ENCODE measurements at places on chromosomes 6 and 20. TPM values are rescaled to one million over a fixed set of nuclear protein-coding genes. Genes with fewer than 3 reads are reported as not detected.

DNA sequence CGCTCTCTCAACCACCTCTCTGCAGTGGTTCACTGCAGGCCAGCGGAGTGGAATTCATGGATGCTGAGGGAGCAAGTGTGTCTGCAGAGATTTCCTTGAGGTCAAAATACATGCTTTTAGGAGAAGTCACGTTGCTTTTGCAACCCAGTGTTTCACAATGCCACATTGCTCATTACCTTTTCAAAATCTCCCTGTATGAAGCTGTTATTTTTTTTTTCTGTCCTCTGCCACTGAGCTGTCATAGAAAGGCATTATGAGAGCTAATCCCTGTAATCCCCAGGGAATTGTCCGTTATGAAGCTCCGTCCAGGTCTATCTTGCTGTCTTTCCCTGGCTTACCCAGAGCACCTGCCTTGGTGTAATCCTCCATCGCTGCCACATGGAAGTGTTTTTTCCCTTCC, 60.5 kb upstream of the SLC22A23 start:
- DNase-seq: no peak

- DNase-seq: no peak
Measured at GRCh38 chr6:152184573-152184916, 377.1 kb downstream of the ESR1 start.

DNA sequence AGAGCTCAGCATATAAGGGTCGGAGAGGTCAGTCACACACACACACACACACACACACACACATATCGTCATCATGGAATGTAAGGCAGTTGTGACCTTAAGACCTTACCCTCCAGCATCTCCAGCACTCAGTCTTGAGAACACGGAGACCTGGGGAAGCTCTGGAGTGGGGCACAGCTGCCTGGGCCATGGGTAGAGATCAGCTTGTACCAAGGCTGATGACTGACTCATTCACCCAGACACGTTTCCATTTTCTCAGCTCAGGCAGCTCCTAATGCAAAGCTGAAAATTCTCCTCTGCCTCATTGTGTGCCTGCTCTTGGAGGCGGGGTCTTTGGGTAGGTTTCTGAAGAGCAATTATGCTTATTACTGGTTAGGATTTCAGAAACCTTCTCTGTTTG, 38.3 kb upstream of the PDYN start:
- no peak for DNase-seq

Gene BPIFA1
- not detected for total RNA-seq

Gene SLPI
- total RNA-seq: 44.3 TPM

Gene CEP85L
- 13.3 TPM for total RNA-seq

- DNase-seq: no peak
Measured at GRCh38 chr20:26324177-26324576, 627.5 kb upstream of the ZNF337 start.

Gene ITPA
- 35.1 TPM for total RNA-seq

GRCh38 chr6:105995391-105995865, 90.7 kb upstream of the PRDM1 start:
- no peak for DNase-seq

Gene CSTF1
- total RNA-seq: 4.6 TPM

DNA sequence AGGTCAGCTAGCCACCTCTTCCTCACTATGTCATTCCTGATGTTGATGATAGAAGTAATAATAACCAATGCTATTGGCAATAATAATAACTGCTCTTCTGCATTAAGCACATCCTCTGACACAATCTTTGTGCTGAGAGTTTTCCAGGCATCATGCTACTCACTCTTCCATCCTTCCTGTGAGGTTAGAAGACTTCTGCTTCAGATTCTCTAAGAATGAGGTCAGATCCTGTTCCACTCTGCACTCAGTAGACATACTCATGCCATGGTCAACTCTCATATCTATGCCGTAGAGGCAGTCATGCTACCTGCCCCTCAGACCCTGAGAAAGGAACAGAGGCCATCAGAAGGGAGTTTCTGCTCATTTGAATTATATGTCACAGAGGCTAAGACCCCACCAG, 98.1 kb upstream of the TOP1 start:
- no peak for DNase-seq

DNA sequence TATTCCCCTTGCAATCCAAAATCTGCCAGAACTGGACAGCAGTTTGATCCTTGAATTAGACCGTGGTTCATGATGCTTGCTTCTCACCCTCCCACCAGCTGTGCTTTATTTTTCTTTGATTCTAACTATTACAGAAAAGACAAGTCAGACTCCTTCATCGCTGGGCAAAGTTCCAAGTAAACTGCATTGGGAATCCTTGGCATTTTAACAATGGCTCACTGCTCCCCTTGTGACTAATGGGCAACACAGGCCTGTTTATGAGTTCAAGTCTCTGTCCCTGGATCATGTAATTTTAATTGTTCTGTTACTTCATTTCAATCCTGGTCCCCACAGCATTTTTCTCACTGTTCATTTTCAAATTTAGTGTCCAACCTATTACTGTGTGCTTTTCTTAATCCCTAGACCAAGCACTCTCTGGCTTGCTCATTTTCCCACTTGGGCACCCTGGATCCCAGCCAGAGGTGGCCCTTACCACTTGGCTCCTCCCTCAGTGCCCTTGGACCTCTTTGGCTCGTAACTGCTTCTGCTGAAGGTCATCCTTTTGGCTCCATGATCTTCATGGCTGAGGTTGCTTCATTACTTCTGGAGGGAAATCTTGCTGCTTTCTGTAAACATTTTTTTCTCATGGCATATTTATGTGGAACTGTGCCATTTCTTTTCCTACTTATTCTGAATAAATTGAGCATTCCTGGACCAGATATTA, 32.8 kb downstream of the PSMB9 start:
- no peak for DNase-seq

Gene TFAP2C
- total RNA-seq: 0.49 TPM

Gene C4A
- total RNA-seq: 30.2 TPM

- no peak for DNase-seq
Measured at GRCh38 chr20:8367689-8368088, 235.6 kb downstream of the PLCB1 start.

Gene ELOVL5
- 61.1 TPM for total RNA-seq

GRCh38 chr6:116326996-116327395, 43.8 kb upstream of the DSE start:
- DNase-seq: no peak

GRCh38 chr6:111734068-111735061, 128.7 kb upstream of the TRAF3IP2 start:
- no peak for DNase-seq

Gene PAK5
- total RNA-seq: not detected

Gene CTCFL
- total RNA-seq: not detected

DNA sequence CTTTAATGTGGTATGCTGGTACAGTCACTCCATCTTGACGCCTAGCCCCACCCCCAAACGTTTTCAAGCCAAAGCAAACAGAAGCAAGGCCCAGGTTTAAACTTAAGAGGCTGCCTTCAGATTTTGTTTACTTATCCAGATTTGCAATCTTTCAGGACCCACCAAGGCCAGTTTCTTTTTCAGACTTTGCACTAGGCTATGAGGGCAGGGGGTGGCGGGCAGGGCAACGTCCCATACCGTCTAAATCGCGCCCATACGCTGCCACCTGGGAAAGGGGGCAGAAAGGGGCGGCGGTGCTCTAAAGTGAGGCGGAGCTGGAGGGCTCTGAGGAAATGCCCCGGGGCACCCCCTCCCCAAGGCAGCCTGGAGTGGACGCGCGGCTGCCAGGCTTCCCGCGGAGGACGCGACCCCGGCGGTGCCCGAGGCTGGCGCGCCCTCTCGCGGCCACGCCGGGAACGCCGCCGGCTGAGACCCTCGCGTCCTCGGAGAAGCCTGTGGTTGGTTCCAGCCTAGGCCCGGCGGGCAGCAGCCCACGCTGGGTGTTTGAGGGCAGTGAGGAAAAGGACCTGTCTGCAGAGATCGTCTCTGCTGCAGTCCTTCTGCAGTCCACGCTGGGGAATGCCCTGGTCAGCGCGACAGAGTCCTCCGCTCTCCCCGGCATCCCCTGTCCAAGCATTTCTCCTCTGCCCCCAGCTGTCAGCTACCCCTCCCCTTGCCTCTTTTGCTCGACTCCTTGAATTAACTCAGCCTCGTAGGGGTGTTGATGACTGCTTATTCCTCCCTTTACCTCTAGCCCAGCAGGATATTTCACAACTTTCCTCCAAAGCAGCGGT, 129.2 kb upstream of the PRND start:
- DNase-seq: no peak

DNA sequence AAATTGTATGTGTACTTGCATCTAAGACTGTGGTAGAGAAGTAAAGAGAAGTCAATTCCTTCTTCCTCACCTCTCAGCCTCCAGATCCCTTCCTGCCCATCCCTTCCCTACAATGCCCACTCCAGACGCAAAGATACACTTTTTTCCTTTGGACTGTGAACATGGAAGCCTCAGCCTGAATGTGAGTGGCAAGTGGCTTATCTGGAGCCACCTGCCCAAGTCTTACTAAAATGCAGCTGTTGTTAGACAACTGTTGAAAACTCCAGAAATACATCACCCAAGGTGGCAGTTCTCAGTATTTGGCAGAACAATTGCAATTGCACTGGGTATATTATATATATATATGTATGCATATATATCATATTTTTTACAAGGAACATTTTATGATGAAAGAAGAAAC, 7.5 kb downstream of the VGLL2 start:
- DNase-seq: no peak

Gene RAET1L
- not detected for total RNA-seq

Gene CRIP3
- total RNA-seq: not detected

- no peak for DNase-seq
Measured at GRCh38 chr20:42714298-42715141, 475.2 kb downstream of the PTPRT start.

GRCh38 chr20:8476021-8476420, 344.0 kb downstream of the PLCB1 start:
- no peak for DNase-seq

DNA sequence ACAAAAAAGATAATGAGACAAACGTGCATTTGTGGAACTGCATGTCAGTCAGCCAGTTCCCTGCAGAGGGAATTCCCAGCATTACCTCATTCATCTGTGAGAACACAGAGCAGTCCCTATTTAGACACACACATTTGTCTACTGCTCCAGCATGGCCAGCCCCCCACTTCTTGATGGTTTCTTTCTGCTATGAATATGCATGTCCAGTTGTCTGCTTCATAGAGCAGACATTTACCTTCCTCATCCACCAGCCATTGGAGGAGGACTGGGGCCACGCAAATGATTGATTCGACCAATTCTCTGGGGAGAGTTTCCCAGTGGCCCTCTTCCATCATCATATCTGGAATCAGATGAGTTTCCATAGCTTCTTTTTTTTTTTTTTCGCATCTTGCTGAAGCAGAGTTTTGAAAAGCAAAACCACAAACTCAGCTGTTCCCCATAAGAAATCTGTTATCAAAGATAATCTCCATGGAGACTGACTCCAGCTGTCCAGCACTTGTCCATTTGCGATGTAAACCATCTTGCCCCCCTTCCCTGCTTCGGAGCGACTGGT, 11.8 kb downstream of the ENPP1 start:
- DNase-seq: no peak

Gene NKX2-4
- total RNA-seq: not detected

Gene DZANK1
- 3.2 TPM for total RNA-seq

Gene GPR6
- total RNA-seq: not detected

- DNase-seq: no peak
Measured at GRCh38 chr20:824490-824889, 9.0 kb upstream of the FAM110A start.

GRCh38 chr6:149363154-149363553, 36.9 kb upstream of the SUMO4 start:
- no peak for DNase-seq

Gene PSMB1
- total RNA-seq: 159 TPM

- DNase-seq: no peak
Measured at GRCh38 chr20:7195704-7196103, 428.2 kb downstream of the BMP2 start.

- no peak for DNase-seq
Measured at GRCh38 chr20:16709017-16709416, 20.8 kb upstream of the SNRPB2 start.

GRCh38 chr6:168370310-168370991, 50.9 kb upstream of the DACT2 start:
- no peak for DNase-seq

GRCh38 chr6:107931894-107932293, 26.1 kb downstream of the SEC63 start:
- DNase-seq: no peak

DNA sequence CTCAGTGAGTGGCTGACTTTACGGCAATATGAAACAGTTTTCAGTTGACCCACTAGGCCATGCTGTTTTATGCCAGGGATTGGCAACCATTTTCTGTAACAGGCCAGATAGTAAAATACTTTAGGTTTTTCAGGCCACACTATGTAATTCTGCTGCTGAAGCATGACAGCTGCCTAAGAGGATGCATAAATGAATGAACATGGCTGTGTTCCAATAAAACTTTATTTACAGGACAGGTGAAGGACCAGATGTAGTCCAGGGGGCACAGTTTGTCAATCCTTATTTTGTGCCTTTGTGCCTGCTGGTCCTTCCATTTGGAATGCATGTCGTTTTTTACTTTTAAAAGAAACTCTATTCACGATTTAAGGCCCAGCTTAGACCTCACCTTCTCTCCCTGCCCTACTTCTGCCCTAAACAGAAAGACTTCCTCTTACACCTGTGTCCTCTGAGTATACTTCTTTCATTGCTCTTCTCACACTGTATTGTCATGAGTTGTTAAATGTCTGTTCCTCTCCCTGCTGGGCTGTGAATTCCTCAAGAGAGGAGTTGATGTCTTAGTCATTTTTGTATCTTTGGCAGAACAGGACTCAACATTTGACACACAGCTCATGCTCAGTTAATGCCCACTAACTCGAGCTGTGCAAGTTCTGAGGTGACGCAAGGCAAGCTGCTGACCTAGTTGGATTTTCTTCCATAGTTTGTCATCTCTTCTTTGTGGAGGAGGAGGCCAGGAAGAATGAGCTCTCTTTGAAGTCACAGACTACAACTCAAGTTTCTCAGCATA, 90.1 kb upstream of the MAP7 start:
- no peak for DNase-seq

- DNase-seq: no peak
Measured at GRCh38 chr6:124854338-124854922, 107.8 kb upstream of the RNF217 start.

DNA sequence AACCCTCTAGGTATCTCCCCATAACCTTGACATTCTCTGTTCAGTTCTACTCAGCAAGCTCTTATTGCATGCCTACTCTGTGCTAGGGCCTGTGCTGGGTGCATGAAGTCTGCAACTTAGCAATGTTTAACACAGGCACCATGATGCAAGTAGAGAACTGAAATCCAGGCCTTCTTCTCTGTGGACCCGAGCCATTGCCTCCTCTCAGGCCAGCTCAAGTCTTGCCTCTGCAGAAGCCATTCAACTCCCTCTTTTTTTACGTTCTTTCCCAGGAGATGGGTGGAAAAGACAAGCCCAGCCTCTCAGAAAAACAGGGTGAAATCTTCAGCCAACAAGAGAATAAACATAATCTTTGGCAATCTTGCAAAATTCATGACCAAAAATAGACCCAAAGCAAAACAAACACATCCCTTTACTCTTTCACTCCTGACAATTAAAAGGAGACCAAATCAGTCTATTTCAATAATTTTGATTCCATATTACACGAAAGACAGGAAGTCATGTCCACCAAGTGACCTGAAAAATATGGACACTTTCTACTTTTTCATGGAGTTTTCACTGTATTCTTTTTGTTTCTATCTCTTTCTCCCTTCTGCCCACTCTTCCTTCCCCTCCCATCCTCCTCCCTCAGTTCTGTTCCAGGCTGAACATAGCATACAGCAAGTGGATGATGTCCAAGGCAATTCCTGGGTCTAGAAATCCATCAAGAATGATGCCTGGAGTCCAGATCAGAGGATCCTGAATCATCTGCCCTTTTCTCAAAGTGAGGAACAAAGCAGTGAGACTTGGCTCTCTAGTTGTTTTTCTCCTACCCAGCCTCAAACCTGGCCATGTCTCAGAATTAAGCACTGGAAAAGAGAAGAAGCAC, 45.4 kb upstream of the MOCS1 start:
- no peak for DNase-seq

Gene BFSP1
- 3.0 TPM for total RNA-seq

Data from thoracic aorta (tissue), 2 donors.